ENCODE measurements at places on chromosomes 5 and 9.

DNA sequence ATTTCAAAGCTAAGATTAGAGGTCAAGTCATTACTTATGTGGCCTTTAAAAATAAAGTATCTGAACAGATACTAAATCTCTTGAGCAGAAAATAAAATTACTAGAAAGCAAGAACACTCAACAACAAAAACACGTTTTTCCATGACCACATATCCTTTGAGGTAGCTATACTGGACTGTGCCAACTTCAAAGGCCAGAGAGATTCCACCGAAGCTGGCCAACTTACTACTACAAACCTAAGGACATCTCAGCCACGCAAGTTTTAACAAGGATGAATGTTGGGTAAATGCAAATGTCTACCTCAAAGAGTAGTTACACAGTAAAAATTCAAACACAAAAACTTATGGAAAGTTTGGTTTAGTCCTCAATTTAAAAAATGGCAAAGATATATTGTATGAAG, 18.9 kb downstream of the PFDN1 start:
- no peak for DNase-seq

DNA sequence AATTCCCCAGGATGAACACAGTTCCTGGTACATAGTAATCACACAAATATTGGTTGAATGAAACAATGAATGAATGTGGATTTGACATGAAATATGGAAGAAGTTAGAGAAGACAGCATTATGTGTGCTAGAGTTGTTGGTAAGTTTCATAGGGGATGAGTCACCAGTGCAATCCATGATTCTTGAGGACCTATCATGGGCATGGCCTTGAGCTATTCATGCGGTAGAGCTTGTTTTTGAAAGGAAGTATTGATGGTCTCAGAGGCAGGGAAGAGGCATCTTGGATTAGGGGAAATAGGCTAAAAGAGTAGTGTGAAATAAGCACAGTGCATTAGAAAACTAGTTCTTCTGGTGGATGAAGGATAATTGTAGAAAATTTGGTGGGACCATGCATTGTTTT, 22.1 kb downstream of the SPATA31D1 start:
- DNase-seq, result no peak

- DNase-seq, result no peak
Observed at GRCh38 chr5:106093134-106093533, 1577.6 kb downstream of the EFNA5 start.

GRCh38 chr9:101365181-101365580, 19.6 kb downstream of the BAAT start:
- DNase-seq, result no peak

- DNase-seq, result no peak
Observed at GRCh38 chr5:55188656-55189540, 15.9 kb upstream of the CDC20B start.

- DNase-seq, result peak; percentile 82
Observed at GRCh38 chr5:139273572-139274289, 19.8 kb upstream of the MATR3 start.

GRCh38 chr9:129752900-129753729, at the start of gene PTGES:
Gene PTGES (minus strand): TSS chr9:129753042. CDS start chr9:129753012, 30 bp downstream.
- no peak for DNase-seq

DNA sequence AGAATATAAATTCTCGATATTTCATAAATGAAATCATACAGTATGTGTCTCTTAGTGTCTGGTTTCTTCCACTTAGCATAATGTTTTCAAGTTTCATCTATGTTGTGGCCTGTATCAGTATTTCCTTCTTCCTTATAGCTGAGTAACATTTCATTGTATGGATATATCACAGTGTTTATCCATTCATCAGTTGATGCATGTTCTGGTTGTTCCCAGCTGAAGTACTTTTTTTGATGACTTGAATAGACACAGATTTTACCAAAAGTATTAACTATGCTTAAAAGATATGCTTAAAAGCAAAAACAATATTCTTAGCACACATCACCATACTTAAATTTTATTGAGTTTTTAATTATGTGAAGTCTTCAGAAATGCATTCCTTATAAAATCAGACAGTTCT, 12.7 kb downstream of the RAB14 start:
- no peak for DNase-seq

DNA sequence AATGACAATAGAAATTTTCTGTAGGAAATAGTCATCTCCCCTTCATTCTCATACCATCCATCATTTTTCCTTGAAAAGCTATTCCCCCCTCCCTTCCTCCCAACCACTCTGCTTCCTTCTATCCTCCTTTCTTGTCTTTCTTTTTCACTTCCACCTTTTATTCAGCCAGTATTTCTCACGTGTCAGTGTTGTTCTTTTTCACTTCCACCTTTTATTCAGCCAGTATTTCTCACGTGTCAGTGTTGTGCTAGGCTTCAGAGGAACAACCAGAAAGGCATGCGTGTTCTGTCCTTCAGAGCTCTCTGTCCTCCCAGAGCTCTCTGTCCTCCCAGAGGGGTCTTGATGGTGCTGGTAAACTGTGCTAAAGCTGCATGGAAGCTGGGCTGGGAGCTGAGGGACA, 419.6 kb downstream of the GADD45G start:
- no peak for DNase-seq

DNA sequence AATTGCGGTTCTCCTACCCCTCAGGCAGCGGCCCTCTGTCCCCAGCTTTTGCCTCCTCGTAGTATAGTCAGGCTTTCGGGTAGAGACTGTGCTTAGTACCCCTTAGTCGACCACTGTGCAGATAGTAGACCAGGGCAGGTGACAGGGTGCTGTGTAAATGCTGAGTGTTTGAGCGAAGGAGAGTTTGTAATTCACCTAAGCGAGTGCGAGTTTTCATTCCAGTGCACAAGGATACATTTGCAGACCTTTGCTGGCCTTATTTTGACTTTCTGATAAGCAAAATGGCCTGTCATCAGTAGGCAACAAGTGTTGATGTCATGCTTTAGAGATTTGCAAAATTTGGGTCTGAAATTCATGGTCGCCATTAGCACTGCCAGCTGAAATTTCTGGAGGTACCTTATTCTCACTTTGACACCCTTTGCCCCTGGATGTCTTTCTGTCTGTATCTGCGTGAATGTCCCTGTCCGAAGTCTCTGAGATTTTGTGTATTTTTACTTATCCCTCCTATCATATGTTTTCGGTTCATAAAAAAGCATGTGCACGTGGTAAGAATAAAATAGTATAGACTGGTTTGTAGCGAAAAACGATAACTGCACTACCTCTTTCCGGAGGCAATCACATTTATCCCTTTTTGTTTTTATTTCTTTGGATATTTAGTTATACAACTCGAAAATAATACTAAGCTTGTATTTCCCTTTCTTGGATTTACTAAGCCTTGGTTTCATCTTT, 1.9 kb downstream of the LMNB1 start:
- no peak for DNase-seq

DNA sequence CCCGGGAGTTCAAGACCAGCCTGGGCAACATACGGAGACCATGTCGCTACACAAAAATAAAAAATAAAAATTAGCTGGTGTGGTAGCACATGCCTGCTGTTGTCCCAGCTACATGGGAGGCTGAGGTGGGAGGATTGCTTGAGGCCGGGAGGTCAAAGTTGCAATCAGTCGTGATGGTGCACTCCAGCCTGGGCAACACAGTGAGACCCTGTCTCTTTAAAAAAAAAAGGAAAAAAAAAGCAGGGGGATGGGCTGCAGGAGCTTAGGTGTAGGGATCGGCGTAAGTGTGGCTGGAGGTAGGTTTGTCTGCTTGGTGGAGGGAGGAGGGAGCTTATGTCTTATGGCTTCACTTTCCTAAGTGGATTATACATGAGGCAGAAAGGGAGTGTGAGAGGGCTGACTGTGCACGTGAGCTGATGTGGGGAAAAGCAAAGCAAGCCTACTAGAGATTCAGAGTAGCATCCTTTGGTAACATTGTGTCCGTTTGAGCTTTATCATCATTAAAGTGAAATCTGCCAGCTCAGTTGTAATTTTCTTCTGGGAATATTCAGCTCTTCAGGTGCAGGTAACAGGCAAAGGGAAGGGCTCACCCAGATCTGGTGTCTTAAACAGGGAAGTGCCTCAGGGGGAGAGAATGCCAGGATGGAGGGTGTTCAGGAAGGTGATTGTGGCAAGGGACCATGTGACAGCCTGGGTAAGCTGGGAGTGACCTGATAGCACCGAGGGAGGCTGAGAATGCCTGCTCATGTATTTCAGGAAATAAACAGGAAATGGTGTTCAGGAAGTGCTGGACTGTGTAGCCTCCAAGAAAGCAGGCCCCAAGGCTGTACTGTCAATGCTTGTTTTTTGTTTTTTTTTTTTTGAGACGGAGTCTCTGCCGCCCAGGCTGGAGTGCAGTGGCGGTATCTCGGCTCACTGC, 17.6 kb upstream of the SETX start:
- DNase-seq, result no peak

DNA sequence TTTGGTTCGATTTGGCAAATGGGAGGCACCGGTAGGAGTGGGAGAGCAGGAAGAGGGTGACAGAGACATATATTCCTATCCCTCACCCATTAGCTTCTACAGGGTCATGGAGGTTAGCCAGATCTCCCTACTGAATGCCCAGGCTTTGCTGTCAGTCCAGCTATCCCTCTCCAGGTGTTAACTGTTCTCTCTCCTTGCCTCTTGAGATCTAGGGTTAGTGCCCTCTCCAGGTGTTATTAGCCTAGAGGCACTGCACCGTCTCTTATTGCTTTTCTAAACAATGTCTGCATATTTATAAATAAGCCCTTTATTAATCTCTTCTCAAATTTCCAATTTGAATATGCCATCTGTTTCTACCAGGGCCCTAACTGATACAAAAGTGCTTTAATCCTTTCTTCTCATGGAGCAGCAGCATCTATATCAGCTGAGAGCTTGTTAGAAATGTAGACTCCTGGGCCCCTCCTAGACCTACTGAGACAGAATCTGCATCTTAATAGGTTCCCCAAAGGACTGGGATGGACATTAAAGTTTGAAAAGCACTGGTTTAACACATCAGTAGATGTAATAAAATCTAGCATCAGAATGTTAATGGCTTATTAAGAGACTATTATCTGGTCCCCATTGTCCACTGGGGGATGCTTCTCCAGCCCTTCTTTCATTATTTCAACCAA, 322.5 kb upstream of the SLC24A2 start:
- DNase-seq, result no peak

GRCh38 chr9:73176450-73176875, 24.8 kb downstream of the ANXA1 start:
- DNase-seq, result no peak

- no peak for DNase-seq
Observed at GRCh38 chr9:79559495-79560181, 12.1 kb upstream of the TLE4 start.

- no peak for DNase-seq
Observed at GRCh38 chr5:77294185-77294584, 83.7 kb downstream of the PDE8B start.

DNA sequence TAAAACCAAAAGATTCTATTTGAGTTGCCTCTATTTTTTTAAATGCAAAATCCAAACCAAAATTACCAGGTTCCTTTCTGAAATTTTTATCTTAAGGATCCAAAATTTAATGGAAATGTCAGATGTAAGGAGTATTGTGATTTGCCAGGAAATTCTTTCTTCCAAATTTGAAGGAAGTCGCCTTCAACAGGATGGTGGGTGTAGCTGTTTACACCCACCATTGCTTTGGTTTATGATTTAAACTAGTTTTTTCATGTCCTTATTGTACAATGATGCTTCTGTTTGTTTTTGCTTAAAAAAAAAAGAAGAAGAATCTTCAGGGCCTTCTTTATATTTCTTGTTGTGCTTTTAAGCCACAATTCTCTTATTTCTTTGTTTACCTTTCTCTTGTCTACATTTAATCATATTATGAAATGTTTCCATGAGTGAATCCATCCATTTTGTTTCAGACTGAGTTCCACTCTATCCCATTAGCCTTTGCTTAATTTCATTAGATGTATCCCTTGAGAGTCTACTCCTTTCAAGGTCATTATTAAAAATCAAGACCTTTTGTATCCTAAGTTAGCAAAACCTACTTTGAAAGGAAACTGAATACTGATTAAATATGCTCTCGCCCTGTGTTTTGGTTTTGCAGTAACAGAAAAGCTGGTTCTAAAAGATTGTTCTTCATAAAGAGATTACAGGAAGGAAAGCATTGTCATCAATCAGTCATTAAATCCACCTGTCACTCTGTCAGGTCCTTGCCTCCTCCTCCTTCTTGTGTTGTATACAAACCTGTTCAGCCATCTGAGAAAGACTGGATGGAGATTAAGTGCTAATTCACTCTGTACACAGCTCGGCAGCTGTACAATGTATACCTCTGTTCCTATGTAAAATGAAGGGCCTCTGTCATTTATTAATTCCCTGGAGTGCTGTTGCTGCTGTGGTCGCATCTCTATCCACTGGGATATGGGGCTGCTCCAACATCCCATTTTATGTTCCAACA, 45.5 kb upstream of the SLC2A8 start:
- no peak for DNase-seq

GRCh38 chr5:18202164-18202563, 567.9 kb downstream of the TAF11L14 start:
- no peak for DNase-seq

- no peak for DNase-seq
Observed at GRCh38 chr5:148685520-148686134, 31.3 kb upstream of the HTR4 start.

- no peak for DNase-seq
Observed at GRCh38 chr9:26210338-26210851, 532.2 kb upstream of the TUSC1 start.

DNA sequence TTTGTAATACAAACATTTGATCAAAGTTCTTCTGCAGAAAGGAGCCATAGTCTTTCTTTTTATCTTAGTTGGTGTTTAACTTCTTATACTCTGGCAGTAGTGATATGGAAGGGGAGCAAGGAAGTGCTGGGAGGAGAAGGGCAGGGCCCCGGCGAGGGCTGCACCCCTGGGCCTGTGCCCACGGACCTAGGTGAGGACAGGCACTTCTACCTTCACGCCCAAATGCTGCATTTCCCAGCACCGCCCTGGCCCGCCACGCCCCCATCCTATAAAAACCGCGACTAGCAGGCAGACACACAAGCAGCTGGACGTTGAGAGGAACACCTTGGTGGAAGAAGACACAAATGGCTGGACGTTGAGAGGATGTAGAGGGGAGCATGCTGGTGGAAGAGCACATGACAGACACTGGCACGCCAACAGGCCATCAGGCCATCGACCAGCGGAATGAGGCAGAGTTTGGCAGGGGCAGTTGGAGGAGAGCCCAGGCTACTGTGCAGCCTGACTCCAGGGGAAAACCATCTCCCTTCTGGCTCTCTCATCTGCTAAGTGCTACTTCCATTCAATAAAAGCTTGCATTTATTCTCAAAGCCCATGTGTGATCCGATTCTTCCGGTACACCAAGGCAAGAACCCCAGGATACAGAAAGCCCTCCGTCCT, 81.5 kb upstream of the C9orf72 start:
- no peak for DNase-seq

GRCh38 chr5:31630931-31631330, 8.0 kb upstream of the PDZD2 start:
- no peak for DNase-seq

DNA sequence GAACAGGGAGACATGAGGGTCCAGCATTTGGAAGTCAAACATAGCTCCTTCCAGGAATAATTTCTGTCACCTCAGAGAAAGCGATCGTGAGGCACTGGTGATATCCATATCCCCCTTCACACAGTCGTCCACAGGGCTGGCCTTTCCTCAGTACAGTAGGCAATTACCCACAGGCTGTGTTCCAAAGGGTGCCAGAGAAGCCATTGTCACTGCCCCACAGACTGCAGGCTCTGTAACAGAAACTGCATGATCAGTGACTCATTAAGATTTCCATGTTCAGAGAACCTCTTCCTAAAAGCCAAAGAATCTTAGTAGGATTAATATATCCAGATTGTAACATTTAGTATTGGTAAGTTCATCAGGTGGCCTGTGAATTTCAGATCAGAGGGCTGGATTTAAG, 127.6 kb downstream of the RPS23 start:
- no peak for DNase-seq
